ENCODE measurements at places on chromosomes 7 and 10.

DNA sequence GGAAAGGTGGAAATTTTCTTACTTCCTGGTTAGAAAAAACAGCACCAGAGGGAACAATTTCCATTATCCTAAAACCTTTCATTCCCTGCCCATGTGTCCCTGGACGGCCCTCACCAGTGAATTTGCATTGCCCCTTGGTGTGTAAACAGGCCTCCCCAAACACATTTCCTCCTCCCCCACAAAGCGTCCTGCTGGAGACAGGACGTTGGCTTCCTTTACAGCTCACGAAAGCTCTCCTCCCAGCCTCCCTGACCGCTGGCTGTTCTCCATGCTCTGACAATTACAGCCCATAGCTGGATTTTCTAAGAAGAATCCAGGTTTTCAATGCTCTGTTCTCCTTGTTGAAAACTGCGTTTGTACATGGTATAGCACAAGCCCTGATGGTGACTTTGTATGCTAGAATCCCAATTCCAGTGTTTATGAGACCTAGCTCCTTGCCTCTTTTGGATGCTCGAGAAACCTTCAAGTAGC, 724.2 kb upstream of the CELF2 start:
- no peak for DNase-seq

- DNase-seq, result no peak
Measured at GRCh38 chr10:45144326-45145070, 143.8 kb downstream of the ZNF22 start.

DNA sequence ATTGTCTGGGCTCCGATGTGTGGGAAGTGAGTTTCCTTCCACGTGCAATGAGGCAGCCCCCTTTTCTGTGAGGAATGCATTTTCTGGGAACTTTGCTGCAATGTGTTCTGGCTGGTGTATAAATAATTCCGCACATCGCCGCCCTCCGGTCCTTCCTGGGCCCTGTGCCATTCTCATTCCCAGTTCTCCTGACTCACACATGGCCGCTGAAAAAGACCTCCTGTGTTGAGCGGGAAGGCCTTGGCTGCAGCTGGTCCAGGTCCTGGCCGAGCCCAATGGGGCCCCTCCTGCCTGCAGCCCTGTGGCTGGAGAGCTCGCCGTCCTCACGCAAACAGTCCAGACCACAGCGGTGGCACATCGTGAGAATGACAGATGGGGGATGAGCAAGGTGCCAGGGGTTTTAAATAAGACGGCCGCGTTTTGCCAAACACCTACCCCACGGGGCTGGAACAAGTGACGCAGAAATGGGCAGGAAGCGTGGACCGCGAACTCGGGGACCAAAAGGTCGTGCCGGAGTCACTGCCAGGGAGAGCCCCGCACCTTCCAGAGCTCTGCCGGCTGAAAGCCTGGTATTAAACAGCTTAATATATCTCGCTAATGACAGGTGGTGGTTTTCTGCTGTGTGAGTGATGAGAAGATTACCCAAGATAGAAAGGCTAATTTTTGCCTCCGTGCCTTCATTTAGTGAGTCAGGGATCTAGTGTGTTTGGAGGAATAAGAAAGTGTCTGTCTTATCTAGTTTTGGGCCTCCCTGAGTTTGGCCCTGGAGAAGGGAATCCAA, 37.0 kb downstream of the FAM20C start:
- no peak for DNase-seq

- DNase-seq, result no peak
Measured at GRCh38 chr10:74118804-74119203, 31.8 kb downstream of the AP3M1 start.

DNA sequence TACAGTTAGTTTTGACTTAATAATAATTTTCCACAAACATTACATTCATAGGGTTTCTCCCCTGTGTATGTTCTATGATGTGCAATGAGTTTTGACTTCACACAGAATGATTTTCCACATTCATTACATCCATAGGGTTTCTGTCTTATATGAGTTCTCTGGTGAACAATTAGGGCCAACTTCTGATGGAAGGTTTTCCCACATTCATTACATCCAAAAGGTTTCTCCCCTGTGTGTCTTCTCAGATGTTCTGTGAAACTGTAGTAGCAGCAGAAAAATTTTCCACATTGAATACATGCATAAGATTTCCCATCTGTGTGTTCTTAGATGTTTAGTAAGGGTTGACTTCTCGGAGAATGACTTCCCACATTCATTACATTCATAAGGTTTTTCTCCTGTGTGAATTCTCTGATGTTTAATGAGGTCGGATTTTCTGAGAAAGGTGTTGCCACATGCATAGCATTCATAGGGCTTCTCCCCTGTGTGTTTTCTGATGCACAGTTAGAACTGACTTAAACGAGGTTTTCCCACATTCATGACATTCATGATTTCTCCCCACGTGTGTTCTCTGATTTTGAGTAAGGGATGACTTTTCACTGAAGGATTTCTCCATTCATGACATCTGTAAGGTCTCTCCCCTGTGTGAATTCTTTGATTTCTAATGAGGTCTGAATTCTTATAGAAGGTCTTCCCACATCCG, 118.5 kb downstream of the ZNF33B start:
- DNase-seq, result no peak

DNA sequence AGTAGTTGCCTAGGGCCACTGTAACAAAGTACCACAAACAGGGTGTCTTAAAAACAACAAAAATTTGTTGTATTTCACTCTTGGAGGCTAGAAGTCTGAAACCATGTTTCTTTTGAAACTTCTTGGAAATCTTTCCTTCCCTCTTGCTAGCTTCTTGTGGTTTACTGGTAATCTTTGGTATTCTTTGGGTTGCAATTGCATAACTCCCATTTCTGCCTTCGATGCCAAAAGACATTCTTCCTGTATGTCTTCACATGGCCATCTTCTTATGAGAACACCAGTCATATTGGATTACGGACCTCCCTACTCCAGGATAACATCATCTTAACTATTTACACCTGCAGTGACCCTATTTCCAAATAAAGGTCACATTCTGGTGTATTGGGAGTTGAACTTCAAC, 357.4 kb downstream of the PPP1R3A start:
- no peak for DNase-seq

GRCh38 chr10:128481152-128481840, 355.1 kb upstream of the MKI67 start:
- no peak for DNase-seq

- DNase-seq, result no peak
Measured at GRCh38 chr10:3948843-3949242, 163.8 kb upstream of the KLF6 start.

- DNase-seq, result no peak
Measured at GRCh38 chr7:24381894-24382505, 98.0 kb downstream of the NPY start.

DNA sequence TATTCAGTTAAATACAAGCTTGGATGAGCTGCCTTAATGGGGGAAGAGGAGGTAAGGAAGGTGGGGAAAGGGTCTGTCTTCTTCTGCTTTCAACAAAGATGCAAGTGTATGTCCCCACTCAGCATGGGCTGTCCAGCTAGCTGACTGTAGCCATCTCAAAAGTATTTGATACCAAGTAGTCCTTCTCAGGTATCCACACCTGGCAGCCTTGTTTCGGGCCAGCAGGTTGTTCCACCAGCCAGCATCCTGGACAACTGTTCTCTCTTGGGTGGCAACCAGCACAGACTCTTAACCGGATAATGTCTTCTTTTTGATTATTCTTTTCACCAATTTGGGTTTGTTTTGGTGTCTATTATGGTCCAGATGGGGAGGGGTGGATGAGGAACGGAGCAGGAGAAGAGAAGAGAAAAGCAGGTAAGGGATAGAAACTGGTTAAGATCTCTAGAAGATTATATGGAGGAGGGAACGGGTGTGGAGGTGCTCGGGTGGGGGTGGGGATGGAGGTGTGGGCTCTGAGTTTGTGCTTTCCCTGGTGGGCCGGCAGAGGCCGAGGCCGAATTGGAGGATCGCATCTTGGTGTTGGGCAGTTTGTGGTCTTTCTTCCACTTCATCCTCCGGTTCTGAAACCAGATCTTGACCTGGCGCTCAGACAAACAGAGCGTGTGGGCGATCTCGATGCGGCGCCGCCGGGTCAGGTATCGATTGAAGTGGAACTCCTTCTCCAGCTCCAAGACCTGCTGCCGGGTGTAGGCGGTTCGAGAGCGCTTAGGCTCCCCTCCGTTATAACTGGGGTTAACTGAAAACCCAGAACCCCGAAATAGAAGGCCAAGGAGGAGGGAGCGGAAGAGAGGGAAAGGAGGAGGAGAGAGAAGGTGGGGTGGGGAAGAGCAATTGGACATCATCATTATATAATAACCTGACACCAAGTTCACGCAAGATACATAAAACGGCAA, 1.5 kb downstream of the HOXA4 start:
- DNase-seq, result no peak

DNA sequence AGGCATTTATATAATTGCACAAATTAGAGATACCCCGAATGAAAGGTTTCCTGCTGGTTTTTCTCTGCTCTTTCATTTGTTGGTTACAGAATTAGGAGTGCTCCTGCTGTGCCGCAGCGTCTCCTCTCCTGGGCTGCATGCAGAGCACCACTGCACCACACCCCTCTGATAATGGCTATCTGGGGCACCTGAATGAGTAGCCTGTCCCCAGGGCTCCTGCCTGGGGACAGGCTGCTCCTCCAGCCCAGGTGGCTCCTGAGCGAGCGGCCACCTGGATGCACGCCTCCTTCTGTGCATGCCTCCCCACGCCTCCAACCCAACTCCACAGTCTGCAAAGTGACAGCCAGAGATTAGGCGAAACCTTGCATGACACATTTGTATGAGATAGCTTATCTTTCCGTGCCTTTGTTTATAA, 242.6 kb upstream of the FZD8 start:
- DNase-seq, result no peak

DNA sequence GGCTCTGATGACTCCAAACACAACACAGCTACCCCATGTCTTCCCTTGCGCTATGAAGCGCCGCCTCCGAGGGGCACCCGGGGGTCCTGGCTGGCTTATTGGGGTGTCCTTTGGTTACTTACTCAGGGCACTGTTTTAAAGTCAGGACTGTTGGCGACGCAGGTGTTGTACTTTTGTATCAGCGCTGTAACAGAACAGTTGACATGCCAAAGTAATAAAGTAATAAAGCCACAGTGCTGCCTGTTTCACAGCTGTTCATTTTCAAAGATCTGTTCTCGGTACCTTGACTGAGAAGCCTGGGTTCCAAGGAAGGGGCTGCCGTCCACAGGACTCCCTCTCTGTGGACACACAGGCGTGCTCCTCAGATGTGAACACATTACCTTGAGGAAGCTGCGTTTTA, 64.1 kb downstream of the WDR37 start:
- DNase-seq, result no peak

- no peak for DNase-seq
Measured at GRCh38 chr10:113497198-113497597, 55.7 kb upstream of the HABP2 start.

- DNase-seq, result no peak
Measured at GRCh38 chr10:5971886-5972285, 5.5 kb downstream of the IL15RA start.

DNA sequence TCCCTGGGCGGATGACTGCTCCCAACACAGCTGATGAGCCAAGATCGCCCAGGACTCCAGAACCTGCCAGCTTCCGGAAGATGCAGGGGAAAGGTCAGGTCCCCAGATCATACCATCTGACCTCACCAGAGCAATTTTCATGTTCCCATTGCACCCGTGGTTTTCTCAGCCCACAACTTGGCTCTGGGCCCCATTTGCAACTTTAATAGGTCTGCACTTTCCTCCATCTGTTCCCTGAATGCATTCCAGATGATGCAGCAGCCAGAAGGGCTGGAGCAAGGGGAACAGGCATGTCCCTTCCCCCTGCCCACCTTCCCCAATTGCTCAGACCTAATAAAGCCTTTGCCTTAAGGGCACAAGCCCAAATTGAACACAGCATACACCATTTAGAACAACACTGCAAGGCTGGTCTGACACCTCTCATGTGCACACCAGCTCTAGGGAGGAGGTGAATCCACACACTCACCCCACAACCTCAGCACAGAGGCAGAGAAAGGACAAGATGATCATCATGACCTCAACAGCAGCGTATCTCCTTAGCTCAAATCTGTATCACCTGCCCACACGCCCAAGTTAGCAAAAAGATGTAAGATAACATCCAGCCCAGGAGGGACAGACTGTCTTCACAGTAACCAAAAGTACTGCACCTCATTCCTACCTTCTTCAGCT, 87.5 kb downstream of the PLXNA4 start:
- DNase-seq, result no peak

DNA sequence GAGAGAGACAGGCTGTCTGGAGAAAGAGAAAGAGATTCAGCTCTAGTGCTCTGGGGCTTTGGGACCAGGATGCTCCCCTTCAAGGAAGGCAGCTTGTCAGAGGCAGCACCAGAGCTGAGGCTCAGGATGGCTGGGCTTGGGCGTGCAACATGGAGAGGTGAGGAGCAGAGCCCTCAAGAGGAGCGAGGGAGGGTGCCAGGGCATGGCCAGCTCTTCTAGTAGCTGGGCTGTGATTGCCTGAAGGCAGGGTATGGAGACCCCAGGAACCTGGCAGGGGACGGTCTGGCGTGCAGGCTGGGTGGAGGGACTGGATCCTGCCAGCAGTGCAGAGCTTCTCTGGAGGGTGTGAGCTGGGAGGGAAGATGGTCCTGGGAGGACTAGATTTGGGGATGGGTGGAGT, 40.2 kb downstream of the ANTXRL start:
- no peak for DNase-seq

DNA sequence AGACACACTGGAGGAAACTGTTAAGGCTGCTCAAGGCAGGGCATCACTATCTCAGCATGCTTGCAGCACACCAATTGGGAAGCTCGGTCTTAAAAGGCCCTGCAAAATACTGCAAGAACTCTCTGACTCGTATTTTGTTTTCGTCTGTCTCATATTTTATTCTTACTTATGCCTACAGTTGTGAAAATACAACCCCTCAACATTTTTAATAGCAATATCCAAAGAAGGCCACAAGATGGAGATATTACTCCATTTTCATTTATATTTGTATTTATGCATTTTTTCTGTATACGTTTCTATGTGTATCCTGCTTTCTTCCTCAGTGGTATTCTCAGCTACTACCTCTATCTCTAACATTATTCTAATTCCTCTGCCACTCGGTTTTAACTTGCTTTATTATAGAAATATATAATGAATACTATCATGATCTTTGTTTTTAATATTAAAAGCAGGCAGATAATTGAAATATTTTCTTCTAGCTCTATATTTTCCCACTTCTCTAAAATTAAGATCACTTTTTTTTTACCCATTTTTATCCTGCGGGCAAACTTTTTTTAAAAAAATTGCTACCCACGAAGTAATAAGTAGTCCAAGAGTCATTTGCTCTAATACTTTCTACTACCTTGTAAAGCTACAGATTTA, 10.0 kb downstream of the DNAJC1 start:
- no peak for DNase-seq
